ENCODE measurements at places on chromosomes 11 and 22.

GRCh38 chr11:83044958-83045712 is 26.6 kb downstream of the RAB30 start:
- DNase-seq: no peak

- no peak for DNase-seq
These were observed 1.1 kb upstream of the BIRC2 start for GRCh38 chr11:102345904-102346303.

DNA sequence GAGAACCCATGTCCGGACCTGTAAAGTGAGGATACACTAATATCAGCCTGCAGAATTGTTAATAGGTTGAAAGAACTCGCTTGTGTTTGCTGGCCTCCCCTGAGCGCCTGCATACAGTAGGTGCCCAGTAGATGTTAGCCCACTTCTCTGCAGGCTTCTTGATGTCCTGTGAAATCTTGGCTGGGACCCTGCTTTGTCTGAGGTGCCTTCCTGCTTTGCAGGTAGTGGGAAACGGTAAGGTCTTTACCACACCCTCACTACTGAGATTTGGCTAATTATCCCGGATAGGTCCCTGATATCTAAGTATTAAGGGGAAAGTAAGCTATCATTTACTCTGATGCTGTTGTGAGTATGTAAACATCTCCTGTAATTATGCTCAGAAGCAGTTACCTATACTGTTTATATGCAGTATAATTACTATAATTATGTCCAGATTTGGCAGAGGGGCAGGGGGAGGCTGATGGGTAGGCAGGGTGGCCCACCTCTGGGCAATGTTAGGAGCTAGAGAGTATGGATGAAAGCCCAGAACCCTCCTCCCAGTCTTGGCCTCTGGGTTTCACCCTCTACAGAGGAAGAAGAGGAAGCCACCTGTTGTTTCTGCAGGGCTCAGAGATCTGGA is 1.2 kb upstream of the ARRB1 start:
- no peak for DNase-seq

- no peak for DNase-seq
These were observed 456.9 kb downstream of the OPCML start for GRCh38 chr11:133075351-133075750.

GRCh38 chr11:44049832-44050231 is 2.1 kb downstream of the ACCSL start:
- no peak for DNase-seq

DNA sequence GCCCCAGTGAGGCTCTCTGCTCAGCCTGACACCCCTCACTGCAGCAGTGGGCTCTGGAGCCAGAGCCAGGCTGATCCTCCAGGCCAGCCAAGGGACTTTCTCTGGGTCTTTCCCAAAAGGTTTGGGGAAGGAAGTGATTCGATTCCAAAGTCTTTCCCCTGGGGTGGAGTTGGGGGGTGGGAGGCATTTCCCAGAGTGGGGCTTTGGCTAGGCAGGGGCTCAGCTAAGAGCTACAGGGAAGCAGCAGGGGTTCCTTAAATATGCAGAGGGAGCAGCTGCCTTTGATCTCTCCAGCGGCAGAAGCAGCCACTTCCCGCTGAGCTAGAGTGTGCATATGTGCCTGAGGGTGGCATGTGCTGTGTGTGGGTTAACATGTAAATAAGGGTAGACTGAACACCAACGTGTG is 192.9 kb downstream of the INSC start:
- DNase-seq: no peak

DNA sequence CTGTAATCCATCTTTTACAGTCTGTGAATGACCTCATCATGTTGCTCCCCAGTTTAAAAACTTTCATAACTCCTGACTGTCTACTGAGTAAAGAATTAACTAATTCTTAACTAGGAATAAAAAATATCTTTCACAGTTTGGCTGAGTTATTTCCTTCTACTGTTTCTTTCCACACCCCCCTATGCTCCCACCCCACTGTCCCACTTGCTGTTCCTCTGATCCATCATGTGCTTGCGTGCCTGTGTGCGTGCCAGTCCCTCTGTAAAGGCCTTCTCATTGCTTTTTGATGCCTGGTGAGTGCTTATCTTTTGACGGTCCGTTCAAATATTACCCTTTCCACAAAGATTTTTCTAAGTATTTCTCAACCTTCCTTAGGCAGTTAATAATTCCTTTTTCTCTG is 55.6 kb downstream of the ATG16L2 start:
- DNase-seq: no peak

DNA sequence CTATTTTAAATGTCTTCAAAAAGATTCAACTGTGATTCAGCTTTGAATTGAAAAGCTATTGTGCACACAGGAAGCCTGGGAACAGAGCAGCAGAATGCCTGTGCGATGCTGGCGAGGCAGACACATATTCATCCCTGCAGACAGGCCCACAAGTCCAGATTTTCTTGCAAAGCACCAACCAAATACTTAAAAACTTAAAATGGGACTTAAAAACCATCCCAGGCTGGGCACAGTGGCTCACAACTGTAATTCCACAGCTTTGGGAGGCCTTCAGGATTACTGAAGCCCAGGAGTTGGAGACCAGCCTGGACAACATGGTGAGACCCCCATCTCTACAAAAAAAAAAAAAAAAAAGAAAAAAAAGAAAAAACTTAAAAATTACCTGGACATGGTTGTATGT is 122.6 kb upstream of the SERPIND1 start:
- DNase-seq: no peak

GRCh38 chr22:48926643-48927042 is 901.0 kb downstream of the BRD1 start:
- no peak for DNase-seq

DNA sequence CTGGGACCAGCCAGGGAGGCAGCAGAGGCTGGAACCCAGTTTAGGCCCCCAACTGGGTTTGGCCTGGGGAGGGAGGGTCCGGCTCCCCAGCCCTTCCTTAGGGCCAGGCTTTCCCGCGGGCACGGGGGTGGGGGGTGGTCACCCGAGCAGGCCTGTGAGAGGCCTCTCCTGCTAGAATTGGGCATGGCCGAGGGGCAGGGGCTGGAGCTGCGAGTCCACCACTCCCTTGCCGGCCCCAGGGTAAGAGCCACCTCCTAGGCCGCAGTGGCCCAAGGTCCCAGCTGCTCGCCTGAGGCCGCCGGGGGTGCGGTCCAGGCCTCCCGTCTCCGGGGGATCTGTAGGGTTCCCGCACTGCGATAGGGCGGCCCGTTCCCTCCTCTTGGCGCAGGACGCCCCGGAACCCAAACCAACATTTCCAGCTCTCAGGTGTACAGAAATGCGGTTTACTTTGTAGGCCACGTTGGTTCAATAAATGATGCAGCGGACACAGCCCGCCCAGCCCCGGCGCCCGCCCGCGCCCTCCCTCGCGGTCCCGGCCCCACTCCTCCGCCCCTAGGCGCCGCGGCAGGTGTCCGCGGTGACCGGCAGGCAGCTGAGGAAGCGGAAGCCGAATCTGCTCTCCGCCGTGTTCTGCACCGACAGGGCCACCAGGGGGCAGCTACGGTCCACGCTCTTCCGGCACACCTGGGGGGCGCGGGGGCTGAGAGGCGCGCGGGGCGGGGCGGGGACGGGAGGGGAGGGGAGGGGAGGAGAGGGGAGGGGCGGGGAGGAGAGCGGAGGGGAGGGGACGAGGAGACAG is 5.9 kb downstream of the LMNTD2 start:
- peak; percentile 40 for DNase-seq

GRCh38 chr11:16191212-16191867 is 165.0 kb downstream of the SOX6 start:
- DNase-seq: peak; percentile 51

DNA sequence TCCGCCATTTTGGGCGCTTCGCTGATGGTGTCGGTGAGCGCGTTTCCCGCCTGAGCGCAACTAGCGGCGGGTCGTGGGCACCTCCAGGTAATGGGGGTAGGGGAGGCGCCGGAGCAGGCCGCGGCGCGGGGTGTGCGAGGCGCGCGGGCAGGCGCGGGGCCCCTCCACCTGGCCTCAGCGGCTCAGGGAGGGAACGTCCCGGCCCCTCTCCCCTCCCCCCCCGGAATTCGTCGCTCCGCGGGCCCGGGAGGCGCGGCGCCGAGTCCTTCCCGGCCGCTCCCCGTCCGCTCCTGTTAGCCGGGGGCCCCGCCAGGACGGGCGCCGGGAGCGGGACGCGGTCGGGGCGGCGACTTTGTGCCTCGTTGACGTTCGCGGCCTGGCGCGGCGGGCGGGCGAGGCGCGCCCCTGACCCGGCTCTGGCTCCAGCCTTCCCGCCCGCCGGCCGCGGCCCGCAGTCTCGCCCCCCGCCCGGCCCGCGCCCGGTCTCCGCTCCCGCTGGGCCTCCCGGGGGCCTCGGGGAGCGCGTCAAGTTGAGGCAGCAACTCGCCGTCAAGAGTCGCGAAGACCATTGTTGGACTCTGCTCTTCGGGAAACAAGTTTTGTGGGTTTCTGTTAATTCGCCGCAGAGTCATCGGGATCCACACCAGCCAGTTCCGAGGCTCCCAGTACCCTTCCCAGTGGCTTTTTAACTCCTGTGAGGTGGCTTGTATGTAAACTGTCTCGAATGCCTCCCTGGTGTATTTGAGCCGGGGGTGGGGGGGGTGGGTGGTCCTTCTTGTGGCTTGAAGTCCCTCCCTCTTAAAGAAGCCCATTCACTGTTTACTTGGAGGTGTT is at the start of gene PPP6R3:
TSS of gene PPP6R3 (plus strand) at position 12 of the 834 bp plus-strand sequence. CDS start 76,913 bp downstream, outside the sequence.
- peak; percentile 16 for DNase-seq

GRCh38 chr11:45333001-45333971 is 47.1 kb upstream of the SYT13 start:
- peak; percentile 69 for DNase-seq

- no peak for DNase-seq
These were observed 75.5 kb upstream of the RAB38 start for GRCh38 chr11:88250566-88251242.

GRCh38 chr11:130738611-130739010 is 177.7 kb downstream of the SNX19 start:
- DNase-seq: no peak

DNA sequence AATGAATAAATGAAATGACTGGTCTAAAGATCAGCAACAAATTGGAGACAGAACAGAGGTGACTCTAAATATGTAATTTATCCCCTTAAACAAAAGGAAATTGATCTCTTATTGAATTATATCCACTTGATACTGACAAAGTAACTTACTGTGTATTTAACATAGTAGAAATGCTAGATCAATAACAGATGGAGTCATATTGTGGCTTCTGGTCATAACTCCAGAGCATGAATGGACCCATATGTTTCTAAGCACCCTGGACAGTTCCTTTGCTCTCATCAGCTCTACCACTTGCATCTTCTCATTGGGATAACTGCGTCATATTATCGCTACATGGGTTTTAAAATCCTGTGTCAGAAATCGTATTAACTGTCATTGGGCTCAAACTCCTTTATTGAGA is 222.3 kb downstream of the ETS1 start:
- DNase-seq: no peak

DNA sequence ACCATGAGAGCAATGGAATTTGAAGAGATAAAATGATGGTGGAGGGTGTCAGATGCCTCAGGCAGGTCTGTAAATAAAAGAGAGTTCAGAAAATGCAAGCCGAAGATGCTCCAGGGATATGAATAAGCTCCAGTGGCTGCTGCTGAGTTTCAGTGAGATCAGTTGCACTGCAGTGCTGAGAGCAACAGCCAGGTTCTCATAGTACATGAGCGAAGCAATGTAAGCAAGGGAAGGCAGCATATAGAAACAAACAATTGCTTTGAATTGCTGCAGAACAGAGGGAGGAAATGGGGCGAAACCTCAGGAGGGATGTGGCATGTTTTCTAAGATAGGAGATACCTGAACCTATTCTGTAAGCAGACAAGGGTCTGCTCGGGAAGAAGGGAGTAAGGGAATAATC is 369.5 kb downstream of the AASDHPPT start:
- no peak for DNase-seq

DNA sequence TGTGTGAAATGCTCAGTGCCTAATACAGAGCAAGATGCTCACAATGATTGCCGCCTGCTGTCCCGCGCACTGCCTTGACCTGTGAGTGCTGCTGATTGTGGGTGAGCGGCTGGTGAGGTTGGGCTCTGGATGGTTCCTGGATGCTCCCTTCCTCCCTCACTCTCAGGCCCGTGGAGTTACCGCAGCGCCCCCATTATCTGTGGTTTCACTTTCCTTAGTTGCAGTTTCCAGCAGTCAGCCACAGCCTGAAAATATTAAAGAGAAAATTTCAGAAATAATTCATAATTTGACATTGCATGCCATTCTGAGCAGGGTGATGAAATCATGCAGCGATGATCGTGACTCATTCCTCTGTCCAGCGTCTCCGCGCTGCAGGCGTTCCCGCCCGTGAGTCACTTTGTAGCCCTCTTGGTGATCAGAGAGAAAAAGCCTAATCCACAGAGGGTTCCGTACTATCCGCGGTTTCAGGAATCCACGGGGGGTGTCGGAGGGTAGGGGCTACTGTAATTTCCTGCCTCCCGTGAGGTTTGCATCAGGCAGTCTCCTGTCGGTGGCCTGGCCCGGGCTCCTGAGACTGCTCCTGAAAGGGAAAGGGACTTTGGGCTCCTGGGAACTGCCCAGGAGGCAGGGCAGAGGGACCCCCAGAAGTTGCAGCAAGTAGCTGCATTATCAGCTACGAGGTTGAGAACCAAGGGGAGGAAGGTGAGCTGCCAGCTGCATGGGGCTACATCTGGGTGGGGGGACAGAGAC is 10.6 kb downstream of the RPL3 start:
- no peak for DNase-seq

- no peak for DNase-seq
These were observed 87.2 kb downstream of the FAT3 start for GRCh38 chr11:92311616-92312449.

DNA sequence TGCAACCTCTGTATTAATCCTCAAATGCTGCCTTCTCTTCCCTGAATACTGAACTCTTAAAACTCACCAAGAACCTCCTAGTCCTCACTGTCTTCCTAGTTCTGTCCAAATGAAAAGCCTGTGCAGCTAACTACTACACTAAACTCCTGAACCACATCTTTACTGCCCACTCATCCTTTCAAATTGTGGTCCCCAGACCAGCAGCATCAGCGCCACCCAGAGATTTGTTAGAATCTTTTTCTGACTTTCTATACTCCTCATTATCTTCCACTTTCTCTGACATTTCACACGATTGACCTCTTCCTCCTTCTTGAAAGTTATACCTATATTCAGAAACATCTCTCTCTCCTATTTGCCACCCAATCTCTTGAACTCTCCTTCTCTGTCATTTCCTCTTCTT is 461.3 kb downstream of the DLG2 start:
- DNase-seq: no peak
